ENCODE measurements at places on chromosomes 16 and 17. TPM values are rescaled to one million over a fixed set of nuclear protein-coding genes. Genes with fewer than 3 reads are reported as not detected.

Gene TBC1D3L
- 14.3 TPM for total RNA-seq

GRCh38 chr17:70989280-70989679 is 819.9 kb downstream of the KCNJ2 start:
- DNase-seq = no peak

DNA sequence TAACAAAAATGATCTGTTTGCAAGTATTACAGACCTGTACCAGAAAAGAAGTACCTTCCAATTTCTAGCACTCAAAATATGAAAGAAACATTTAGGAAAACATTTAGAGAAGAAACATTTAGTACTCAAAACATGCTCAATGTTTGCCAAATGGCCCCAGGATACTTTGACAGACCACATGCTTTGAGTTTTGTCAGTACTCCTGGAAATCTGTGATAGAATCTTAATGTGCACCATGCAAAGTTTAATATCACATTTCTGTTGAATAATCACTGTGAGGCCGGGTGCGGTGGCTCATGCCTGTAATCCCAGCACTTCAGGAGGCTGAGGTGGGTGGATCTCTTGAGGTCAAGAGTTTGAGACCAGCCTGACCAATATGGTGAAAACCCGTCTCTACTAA is 8.5 kb upstream of the ZC3H7A start:
- no peak for DNase-seq

Gene ASIC2
- total RNA-seq = 0.13 TPM

- DNase-seq = no peak
Measured at GRCh38 chr17:61575352-61575975, 15.6 kb downstream of the NACA2 start.

Gene FBXW10B
- 1.3 TPM for total RNA-seq

DNA sequence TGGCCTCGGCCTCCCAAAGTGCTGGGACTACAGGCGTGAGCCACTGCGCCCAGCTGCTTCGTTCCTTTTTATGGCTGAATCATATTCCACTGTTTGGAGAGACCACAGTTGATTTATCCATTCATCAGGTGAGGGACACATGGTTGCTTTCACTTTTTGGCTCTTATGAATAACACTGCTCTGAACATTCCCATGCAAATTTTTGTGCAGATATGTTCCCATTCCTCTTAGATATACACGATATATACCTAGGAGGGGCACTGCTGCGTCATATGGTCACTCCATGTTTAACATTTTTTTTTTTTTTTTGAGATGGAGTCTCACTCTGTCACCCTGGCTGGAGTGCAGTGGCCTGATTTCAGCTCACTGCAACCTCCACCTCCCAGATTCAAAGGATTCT is 13.9 kb upstream of the GLIS2 start:
- no peak for DNase-seq

GRCh38 chr17:80793851-80794267 is 197.8 kb upstream of the CHMP6 start:
- DNase-seq = no peak

All from myocyte (in vitro differentiated cells).